Adrenal gland (tissue), 19 donors: ENCODE measurements at places on chromosomes 6 and 20.

GRCh38 chr6:159513074-159513720 lies 179.8 kb downstream of the SOD2 start:
- DNase-seq = no peak

- no peak for DNase-seq
These were observed 29.0 kb upstream of the MPC1 start for GRCh38 chr6:166411721-166412151.

- DNase-seq = peak; percentile 61
These were observed 595 bp downstream of the FBXO5 start for GRCh38 chr6:152981989-152982903.

GRCh38 chr20:35092524-35093266 lies at the start of gene TRPC4AP:
TSS of gene TRPC4AP (minus strand) at chr20:35092807. CDS start at chr20:35092781, 26 bp downstream.
- DNase-seq = peak; percentile 91

- no peak for DNase-seq
These were observed 26.9 kb upstream of the STX11 start for GRCh38 chr6:144123421-144123820.

- DNase-seq = no peak
These were observed 8.8 kb upstream of the CEP85L start for GRCh38 chr6:118660218-118660569.

DNA sequence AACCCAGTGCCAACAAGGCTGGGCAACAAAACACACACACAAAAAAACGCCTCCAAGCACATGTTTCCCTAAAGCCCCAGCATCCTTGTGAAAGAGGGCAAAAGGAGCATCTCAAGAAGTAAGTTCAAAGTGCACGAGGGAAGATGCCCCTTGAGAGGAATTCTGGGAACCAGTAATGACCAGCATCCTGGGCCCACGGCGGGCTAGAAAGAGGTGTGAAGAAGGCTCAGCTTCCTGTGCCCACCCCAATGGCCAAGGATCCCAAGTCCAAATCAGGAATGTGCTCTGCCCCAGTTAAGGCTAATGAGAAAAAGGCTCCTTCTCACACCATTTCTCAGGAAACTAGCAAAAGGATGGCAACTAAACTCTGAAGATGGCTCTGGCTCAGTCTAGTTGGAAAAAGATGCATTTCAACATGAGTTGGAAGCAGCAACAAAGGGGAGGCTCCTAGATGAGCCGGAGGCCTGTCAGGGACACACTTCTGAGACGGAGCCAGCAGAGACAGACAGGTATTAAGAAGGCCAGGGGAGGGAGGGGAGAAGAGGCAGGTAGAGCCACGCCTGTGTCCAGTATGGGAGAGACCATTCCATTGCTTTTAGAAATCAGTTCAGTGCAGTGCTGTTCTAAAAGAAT lies 3.2 kb downstream of the RIMS4 start:
- DNase-seq = no peak

- no peak for DNase-seq
These were observed 575 bp upstream of the MICAL1 start for GRCh38 chr6:109456111-109456583.

GRCh38 chr6:143744551-143745165 lies 66.9 kb downstream of the PHACTR2 start:
- no peak for DNase-seq

DNA sequence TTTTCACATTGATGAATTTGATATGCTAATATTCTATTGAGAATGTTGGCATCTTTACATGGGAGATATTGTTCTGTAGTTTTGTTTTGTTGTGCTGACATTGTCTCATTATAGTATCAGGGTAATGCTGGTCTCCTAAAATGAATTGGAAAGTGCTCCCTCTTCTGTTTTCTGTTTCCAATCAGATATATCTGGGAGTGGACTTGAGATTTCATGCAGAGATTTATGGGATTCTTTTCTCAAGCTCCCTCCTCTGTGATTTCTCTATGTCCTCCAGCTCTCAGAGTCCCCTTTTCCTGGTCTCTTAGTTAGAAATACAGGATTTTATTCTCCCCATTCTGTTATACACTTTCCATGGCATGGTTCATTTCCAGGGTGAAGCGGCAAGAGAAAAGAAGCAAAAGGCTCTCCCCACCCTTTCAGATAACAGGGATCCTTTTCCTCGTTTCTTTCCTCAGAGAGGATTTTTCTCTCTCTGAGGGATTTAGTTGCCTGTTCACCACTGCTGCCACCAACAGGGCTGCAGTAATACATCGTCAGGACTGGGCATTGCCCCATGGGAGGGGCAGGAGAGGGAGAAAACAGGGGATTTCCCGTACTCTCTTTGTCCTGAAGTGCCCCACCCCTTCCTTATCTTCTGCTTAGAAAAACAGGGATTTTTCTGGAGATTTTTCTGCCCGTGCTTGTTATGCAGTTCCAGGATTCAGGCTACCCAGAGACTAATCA lies 59.3 kb upstream of the STMND1 start:
- peak; percentile 55 for DNase-seq

DNA sequence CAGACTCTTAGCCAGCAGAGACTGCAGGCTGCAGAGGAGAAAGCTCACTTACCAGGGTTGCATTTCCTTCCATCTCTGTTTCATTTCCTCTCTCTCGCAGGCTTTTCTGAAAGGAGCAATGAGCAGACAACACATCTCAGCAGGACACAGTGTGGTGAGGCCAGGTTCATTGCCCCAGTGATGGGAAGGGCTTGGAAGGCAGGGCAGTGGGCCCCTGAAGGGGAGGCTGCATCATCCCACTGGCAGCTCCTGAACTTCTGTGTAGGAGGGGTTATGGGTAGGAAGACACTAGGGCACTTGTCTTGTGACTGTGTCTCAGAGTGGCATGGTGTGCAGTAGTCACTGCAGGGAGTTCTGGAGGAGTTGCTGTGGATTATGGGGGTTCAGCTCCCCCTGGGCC lies 246.8 kb downstream of the QKI start:
- DNase-seq = no peak

- no peak for DNase-seq
These were observed 45.4 kb downstream of the SIRPA start for GRCh38 chr20:1940581-1940980.

GRCh38 chr20:45588800-45589199 lies 9.7 kb upstream of the WFDC8 start:
- no peak for DNase-seq

DNA sequence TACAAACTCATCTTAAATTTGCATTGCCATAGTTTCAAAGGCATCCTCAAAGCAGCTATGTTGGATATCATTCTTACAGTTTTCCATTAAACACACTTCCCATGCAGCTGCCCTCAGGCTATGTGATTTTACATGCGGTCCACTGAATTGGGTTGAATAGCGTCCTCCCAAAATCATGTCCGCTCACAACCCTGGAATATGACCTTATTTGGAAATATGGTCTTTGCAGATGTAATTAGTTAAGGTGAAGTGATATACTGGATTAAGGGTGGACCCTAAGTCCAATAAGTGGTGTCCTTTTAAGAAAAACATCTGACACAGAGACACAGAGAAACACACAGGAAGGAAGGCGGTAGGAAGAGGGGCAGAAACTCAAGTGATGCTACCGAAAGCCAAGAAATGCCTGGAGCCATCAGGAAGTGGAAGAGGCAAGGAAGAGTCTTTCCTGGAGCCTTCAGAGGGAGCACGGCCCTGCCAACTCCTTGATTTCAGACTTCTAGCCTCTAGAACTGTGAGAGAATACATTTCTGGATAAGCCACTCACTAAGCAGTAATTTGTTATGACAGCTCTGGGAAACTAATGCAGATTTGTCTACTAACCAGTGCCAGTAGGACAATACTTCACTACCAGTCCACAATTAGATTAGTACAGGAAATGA lies 42.7 kb upstream of the NHSL1 start:
- no peak for DNase-seq

DNA sequence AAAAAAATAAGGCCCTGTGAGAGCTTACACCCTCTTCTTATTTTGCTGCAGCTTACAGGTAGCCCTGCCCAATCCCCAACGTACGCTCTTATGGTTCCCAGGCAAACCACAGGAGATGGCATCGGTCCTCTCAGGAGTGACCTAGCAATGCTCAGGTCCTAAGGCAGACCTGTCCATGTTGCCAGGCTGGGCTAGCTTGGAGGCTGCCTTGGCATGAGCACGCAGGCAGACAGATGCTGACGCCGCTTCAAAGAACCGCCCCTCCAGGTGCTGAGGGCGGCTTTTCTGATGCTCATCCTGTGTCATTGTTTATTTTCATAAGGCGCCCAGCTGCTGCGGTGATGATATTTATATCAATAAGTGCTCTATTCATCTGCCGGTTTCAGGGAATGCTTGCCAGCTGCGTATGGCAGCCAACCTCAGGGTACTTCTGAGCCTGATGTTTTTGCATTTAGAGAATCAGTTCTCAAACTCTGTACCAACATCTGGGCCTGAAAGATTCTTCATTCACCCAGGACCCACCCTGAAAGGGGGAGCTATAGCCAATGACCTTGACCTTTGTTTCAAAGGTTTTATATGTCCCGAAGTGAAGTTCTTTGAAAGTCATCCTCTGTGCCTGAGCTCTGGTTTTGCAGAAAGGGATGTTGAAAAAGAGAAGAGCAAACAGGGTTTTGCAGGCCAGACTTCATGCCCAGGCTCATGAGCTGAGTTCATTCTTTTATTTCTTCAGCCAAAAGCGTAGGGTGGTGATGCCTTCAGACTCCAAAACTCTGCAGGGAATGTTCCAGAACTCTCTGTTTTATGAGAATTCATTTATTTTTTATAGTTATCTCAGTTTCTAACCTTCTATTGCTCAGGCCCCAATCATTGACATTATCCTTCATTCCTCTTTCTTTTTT lies 475.6 kb upstream of the CHD6 start:
- DNase-seq = no peak

GRCh38 chr6:4727671-4728435 lies 48.4 kb upstream of the CDYL start:
- no peak for DNase-seq

GRCh38 chr6:88220493-88220892 lies 54.3 kb upstream of the CNR1 start:
- DNase-seq = no peak

GRCh38 chr6:118632359-118632758 lies 19.0 kb downstream of the CEP85L start:
- no peak for DNase-seq

- DNase-seq = no peak
These were observed 2.0 kb downstream of the CST5 start for GRCh38 chr20:23877524-23877923.

DNA sequence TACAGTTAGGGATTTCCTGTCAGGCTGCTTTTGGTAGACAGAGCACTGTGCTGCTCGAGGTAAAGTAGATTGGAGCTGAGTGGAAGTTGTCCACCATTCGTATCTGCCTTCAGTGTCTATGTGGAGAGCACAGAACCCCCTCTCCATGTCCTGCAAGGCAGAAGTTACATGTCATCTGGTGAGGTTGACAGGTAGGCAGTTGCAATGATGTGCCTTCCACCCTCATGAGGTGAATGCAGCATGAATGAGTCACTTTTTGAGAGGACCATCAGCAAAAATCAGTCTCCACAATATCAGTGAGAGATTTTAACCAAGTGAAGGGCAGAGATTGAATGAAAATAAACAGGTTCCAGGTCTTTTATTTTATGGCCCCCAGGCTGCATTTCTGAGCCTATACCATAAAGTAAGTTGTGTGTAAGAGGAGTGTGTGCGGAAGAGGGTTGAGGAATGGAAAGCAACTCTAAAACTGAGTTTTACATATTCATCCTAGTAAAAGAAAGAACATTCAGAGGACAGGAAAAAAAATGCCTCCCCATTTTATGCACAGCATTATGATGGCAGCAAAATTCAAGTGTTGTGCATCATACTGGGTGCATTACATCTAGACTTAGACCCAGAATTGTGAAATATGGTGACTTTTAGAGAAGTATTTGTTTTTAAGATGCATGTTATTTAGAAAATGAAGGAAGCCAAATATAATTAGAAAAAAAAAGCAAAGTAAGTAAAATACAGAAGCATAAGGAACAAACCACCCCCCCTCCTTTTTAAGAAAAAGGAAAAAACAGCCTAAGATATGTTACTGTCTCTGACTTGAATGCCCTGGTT lies 15.8 kb downstream of the TRAPPC3L start:
- no peak for DNase-seq

DNA sequence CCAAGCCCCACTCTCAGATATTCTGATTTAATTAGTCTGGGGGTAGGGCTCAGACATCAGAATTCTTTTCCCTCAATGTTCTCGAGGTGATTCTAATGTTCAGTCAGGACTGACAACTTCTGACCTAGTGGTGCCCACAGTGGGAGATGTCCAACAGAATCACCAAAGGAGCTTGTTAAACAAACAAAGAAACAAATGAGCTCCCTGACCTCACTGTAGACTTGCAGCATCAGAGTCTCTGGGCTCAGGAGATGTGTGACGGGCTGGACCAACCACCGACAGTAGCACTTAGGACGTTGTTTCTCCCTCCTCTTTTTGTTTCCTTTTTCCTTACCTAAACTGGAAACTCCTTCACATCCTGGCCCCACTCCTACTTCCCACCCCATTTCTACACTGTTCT lies 49.3 kb downstream of the CLIC5 start:
- DNase-seq = no peak

- no peak for DNase-seq
These were observed 9.7 kb downstream of the RPS6KA2 start for GRCh38 chr6:166617359-166617758.

DNA sequence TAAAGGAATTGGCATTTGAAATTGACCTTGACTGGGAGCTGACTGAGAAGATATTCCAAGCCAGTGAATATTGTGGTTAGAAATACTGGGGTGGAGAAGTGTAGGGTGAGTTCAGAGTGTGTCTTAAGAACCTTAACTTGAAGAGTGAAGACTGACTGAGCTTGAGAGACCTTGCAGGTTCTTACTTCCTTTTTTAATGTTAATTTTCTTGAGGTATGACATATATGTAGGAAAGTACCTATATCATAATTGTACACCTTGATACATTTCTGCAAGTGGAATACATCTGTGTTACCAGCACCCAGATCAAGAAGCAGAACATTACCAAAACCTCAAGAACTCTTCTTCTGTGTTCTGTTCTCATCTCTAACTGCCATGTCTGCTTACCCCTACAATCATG lies 11.0 kb downstream of the DHX35 start:
- DNase-seq = no peak

- DNase-seq = peak; percentile 67
These were observed 905 bp downstream of the PPARD start for GRCh38 chr6:35343092-35343834.

DNA sequence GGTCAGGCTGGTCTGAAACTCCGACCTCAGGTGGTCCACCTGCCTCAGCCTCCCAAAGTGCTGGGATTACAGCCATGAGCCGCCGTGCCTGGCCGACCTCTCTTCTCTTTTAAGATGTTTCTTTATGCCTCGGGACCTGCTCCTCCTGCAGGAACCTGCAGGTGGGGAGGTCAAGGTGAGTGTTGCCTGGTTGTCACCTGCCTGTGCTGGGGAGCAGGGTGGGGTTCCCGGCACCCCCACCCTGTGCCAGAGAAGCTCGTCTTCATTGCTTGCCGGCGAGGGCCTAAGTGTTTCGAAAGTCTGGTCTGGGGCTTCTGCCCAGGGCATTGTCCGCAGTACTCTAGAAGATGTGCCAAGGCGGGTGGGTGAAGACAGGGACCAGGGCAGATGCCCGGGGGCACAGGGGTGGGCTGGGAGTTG lies 36.0 kb downstream of the SYNJ2 start:
- no peak for DNase-seq
